ENCODE measurements at places on chromosomes 12 and 14.

DNA sequence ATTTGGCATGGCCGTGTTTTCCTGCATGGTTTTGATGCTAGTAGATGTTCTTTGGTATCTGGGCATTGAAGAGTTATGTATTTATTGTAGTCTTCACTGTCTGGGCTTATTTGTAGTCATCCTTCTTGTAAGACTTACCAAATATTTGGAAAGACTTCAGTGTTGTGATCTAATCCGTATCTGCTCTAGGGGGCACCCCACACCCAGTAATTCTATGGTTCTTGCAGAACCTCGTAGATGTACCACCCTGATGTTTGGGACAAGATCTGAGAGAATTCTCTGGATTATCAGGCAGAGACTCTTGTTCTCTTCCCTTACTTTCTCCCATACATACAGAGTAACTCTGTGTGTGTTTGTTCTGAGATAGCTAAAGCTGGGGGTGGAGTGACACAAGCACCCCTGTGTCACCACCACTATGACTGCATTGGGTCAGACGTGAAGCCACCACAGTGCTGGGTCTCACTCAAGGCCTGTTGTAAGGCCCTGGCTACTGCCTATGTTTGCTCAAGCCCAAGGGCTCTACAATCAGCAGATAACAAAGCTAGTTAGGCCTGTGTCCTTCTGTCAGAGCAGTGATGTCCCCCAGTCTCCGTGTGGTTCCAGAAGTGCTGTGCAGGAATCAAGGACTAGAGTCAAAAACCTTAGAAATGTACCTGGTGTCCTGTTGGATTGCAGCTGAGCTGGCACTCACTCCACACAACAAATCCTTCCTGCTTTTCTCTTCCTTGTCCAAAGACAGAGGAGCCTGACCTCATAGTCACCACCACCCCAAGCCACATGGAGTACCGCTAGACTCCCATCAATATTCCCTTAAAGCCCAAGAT lies 9.6 kb downstream of the RDH16 start:
- no peak for DNase-seq

DNA sequence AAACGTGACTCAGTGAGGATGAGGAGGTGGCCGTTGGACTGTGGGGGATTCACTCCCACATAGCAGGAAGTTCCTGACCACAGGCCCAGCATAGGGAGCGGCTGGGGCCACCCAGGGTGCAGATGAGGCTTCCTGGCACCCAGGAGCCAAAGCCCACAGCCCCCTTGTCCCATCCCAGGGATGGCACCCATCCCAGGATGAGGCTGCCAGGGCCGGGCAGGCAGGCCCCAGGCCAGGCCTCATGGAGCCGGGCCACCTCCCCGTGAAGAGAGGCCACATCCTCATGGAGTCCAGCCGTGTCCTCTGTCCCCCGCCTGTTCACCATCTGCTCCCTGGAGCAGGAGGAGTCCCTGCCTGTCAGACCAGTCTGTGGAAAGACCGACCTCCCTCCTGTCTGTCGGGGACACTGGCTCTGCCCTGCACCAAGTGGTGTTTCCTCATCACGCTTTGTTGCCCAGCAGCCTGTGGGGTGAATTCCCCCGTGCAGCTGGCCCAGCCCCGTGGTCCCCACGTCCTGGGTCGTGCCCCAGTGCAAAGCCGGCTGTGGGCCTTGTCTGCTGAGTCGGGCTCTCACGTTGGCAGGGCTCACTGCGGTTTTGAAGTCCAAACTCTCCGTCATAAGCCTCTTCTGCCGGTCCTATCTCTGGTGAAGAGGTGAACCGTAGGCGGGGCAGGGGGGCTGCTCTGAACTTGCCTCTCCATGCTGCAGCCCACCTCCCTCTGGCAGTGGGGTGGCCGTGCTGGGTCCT lies 24.5 kb downstream of the MMP17 start:
- DNase-seq = no peak

- peak; percentile 46 for DNase-seq
Measured at GRCh38 chr14:23321572-23322547, 603 bp downstream of the PABPN1 start.

DNA sequence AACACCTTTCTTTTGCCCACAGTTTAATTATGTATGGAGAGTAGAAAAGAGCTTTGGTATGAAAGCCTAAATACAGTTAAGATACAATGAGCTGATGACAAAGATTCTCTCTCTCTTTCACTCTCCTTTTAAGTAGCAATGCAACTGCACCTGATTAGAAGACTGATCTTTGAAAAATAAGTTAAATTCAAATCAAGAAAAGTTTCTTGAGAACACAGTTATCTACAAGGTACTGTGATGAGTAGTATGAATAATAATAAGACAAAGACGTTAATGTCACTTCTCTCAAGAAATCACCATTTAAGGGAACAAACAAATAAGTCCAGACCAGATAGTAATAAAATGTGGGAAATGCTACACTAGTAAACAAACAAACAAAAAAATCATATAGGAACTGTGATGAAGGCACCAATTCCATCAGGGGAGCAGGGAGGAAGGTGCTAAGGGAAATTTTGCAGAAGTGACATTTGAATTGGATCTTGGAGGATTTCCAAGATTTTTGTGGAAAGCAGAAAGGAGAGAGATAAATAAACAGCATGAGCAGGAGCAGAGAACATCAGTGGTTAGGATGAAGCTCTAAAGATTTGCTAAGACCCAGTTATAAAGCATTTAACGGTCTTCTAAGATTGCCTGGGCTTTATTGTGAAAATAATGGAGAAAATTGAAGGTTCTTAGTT lies 65.2 kb upstream of the STK38L start:
- no peak for DNase-seq

DNA sequence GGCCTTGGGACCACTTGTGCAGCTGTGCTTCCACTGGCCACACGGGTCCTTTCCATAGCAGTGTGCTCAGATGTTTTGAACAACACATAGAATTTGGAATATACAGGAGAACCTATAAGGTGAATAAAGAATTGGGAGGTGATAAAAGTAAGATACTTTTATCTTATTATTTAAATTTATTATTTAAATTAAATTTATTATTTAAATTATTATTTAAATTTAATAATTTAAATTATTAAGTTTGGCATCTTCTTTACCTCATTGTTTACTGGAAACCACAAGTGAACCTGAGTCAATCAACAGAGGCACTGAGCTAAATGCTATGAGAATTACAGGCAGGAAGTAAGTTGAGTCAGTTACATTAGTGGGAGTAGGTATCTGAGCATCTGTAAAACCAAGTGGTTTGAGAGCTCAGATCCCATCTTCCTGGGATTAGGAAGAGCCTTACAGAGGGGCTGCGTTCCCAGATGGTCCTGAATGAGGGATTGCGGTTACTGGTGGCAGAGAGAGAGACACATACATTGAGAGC lies 103.1 kb downstream of the ESR2 start:
- DNase-seq = no peak

- DNase-seq = no peak
Measured at GRCh38 chr12:4615667-4616066, 33.2 kb downstream of the AKAP3 start.

GRCh38 chr14:104633276-104634137 lies 28.9 kb upstream of the TMEM179 start:
- DNase-seq = peak; percentile 79

DNA sequence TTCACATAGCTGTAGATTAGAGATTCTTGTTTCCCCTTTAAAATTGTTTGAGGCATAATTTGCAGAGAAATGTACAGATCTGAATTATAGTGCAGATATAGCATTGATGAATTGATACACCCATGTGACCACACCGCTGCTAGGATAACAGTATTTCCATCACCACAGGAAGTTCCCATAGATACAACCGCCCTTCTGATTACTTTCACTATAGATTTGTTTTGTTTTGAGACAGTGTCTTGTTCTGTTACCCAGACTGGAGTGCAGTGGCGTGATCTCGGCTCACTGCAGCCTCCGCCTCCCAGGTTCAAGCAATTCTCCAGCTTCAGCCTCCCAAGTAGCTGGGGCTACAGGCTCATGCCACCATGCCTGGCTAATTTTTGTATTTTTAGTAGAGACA lies 8.8 kb upstream of the ASPG start:
- no peak for DNase-seq

GRCh38 chr14:35940291-35940690 lies 114.2 kb downstream of the BRMS1L start:
- DNase-seq = no peak

- DNase-seq = peak; percentile 47
Measured at GRCh38 chr12:55743406-55744339, 751 bp downstream of the GDF11 start.

DNA sequence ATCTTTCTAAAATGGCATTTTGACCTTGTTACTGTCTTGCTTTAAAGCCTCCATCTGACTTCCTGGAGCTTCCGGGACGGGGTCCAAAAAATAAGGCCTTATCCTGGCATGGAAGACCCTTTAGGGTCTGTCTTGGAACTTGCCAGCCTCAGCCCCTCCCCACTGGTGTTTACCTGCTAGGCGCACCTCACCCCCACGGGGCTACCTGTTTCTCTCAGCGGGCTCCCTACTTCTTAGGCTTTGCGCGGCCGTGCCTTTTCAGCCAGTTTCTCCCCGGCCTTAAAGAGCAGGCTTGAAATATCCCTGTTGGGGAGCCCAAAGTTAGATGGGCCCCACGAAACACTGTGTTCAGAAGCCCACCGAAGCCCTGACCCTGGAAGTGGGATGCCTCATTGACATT lies 5.1 kb downstream of the RTL1 start:
- DNase-seq = no peak

DNA sequence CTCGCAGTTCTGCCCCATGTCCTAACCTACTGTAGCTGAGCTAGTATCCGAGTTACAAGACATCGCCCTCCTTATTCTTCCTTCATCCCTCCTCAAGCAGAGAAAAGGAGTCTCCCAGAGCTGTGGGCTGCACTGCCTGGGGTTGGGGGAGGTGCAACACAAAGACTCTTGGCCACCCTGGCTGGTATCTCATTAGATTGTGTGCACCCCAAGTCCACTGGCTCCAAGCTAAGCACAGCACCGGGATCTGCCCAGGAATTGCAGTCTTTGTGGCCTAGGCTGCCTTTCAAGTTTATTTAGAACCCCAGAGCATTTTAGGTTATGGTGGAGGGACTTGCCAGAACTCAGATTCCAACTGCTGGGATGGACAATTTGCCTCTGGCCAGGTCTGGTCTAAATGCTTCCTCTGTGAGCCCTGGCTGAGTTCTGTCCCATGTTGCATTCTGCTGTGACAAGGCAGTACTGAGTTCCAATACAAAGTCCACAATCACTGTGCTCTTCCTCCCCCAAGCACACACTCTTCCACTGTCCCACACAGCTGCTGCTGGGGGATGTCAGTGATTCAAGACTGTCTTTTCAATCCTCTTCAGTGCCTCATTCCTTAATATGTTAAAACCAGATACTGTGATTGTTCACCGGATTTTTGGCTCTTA lies 169.6 kb upstream of the CLEC14A start:
- DNase-seq = no peak

- no peak for DNase-seq
Measured at GRCh38 chr12:57657744-57658143, 24.7 kb upstream of the B4GALNT1 start.

DNA sequence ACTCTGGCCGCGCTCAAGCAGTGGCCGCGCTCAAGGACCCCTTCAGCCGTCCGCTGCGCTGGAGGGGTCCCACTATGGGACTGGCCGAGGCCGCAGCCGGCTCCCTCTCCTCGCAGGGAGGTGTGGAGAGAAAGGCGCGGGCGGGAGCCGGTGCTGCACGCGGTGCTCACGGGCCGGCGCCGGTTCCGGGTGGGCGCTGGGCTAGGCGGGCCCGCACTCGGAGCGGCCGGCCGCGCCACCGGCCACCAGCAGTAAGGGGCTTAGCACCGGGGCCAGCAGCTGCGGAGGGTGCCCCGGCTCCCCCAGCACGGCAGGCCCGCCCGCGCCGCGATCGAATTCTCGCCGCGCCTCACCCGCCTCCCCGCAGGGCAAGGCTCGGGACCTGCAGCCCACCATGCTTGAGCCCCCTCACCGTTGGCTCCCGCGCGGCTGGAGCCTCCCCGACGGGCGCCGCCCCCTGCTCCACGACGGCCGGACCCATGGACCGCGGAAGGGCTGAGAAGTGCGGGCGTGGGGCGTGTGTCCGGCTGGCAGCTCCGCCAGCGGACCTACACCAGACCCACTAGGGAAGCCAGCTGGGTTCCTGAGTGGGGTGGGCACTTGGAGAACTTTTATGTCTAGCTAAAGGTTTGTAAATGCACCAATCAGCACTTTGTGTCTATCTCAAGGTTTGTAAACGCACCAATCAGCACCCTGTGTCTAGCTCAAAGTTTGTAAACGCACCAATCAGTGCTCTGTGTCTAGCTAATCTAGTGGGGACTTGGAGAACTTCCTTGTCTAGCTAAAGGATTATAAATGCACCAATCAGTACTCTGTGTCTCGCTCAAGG lies 49.5 kb downstream of the KLHL28 start:
- no peak for DNase-seq

DNA sequence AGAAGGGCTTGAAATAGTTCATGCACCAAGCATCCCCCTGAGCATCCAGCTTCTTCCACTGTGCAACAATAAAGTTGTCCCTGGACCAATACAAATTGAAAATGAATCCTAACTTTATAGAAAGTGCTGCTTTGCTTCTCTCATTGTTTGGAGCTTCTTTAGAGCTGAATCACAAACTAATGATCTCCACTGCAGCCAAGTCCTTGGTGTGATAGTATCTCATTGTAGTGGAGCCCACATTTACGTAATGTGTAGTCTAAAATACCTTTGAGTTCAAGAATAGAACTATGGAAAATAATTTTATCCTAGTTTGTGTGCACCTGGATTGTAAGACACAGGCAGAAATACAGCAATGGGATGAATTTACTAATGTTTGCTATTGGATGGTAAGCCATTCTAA lies 319.9 kb downstream of the EGLN3 start:
- no peak for DNase-seq

DNA sequence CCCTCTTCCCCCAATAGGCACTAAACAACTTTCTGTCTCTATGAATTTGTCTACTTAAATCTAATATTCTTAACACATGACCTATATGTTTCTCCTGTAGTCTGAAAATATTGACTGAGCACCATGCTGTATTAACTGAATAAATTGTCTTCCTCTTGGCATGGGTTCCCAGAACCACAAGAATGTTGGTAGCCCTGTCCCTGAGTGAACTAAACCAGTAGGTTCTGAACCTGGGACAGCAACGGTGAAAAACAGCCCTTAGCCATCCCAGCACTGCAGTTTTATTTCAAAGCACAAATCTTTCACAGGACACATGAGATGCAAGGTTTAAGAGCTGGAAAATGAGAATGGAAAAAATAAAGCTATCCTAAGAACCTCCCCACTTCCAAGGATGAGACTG lies 20.4 kb upstream of the HSP90B1 start:
- DNase-seq = no peak

DNA sequence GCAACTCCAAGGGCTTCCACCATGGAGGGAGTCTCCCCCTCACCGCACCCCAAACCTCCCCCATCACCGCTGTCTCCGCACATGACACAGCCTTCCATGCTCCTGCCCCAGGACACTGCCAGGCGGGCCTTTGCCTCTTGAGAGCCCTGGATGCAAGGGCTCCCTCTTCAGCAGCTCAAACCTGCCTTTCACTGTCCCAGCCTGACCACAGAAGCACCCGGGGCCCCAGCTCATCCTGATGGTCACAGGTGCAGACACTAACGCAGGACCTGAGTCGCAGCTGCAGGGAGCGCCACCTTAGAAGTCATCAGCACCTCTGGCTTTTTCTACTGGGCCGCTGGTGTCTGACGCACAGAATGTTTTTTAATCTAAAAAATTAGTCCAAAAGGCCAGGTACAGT lies 54.0 kb downstream of the SYNE3 start:
- no peak for DNase-seq

- DNase-seq = peak; percentile 36
Measured at GRCh38 chr12:74646831-74647230, 109.2 kb downstream of the ATXN7L3B start.

Data from head of caudate nucleus (tissue), 42 donors.